ENCODE measurements at places on chromosomes 11 and 22. TPM values are rescaled to one million over a fixed set of nuclear protein-coding genes. Genes with fewer than 3 reads are reported as not detected.
A peak's percentile ranks its signal among the peaks of the same experiment; 100 is the strongest.

DNA sequence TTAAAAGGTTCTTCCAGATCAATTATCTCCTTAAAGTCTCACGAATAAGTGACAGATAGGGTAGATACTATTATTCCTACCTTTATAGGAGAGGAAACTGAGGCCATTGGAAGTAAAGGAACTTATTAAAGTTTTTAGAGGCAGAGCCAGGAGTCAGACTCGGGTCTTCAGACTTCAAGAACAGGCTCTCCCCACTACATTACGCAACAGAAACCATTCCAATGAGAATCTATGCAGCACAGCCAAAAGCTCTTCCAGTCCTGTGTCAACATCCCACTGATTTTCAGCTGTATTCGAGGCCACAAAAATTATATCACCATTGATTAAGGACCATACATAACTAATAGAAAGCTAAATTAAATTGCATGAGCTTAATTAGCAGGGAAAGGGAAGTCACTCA lies 77.4 kb downstream of the RELT start:
- DNase-seq: no peak

The LRRC56 gene
- total RNA-seq: 9.4 TPM

GRCh38 chr11:119532551-119532950 lies 109.6 kb upstream of the THY1 start:
- no peak for DNase-seq

GRCh38 chr11:121829159-121829643 lies 286.8 kb downstream of the BLID start:
- no peak for DNase-seq

The SCGB1A1 gene
- 2.7 TPM for total RNA-seq

The MYOD1 gene
- total RNA-seq: not detected

- peak; percentile 54 for DNase-seq
These were observed 3.4 kb downstream of the FADS3 start for GRCh38 chr11:61887839-61888494.

DNA sequence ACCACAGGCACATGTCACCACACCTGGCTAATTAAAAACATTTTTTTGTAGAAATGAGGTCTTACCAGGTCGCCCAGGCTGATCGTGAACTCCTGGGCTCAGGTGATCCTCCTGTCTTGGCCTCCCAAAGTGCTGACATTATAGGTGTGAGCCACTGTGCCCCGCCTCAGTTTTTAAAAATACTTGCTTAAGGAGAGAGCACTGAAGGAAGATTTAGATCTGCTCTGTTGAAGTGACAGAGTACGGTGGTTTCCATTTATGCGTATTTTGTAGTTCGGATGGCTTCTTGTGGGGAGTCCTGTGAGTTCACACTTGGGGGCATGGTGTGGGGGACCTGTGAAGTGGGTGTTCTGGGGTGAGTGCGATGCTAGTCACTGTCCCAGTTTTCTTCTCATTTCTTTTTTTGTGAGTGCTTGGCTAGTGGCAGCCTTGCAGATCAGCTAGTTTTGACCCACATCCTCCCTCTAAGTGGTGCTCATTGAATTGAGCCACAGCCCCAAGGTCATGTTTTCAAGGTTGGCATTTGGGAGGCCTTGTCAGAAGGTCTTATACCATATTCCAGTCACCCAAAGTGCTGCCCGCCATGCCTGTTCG lies 31.5 kb downstream of the PTPRJ start:
- no peak for DNase-seq

DNA sequence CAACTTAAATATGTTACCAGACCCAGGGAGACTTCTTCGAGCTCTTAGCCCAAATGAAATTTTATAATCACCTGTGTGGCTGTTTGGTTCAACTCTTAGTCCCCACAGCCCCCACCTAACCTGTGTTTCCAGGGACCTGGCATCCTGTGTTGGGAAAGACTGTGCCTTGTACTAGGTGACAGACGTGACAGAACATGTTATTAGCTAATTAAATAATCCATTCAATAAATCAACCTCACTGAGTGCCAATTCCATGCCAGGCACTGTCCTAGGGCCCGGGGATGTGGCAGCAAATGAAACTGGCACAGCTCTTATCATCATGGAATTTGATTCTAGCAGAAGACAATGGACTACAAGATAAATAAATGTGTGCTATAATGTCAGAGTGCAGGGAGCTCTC lies 431.9 kb downstream of the MIAT start:
- no peak for DNase-seq

The MS4A6A gene
- 95.1 TPM for total RNA-seq

The AGBL2 gene
- 5.6 TPM for total RNA-seq

GRCh38 chr11:82315093-82315492 lies 418.6 kb downstream of the FAM181B start:
- DNase-seq: peak; percentile 25

DNA sequence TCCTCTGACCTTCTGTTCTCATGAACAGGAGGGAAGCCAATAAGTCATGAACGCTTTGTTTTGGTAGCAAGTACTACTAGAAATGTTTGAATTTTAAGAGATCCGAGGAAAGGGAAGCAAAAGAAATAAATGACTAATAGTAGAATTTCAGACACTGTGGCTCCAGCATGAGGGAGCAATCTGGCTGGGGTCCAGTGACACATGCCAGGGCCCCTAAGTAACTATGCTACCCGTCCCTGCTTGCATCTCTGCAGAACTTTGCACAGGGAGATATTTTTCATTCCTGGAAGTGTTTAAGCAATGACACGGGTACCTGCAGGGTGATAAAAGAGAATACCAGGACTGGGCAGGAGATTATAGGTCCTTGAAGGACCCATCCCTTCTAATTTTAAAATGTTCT lies 7.3 kb upstream of the ADAMTS8 start:
- DNase-seq: no peak

The FKBP2 gene
- 120 TPM for total RNA-seq

The VSIG10L2 gene
- total RNA-seq: not detected
